Breast epithelium (tissue), 4 donors: ENCODE measurements at places on chromosomes 5 and 9.

GRCh38 chr5:137398154-137398553 lies 101.0 kb downstream of the SPOCK1 start:
- DNase-seq, result no peak

DNA sequence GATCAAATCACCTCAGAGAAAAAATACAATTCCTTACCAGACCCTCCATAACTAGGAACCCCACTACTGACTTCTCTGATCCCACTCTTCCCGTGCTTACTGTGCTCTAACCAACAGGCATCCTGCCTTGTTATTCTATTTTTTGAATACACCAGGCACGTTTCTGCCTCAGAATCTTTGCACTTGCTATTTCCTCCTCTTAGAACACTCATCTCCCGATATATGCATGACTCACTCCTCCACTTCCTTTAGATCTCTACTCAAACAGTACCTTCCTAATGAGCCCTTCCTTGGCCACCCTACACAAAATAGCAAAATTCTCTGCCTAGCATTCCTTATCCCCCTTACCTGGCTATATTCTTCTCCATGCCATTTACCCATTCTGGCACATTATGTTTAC lies 43.9 kb downstream of the MAPKAP1 start:
- no peak for DNase-seq

DNA sequence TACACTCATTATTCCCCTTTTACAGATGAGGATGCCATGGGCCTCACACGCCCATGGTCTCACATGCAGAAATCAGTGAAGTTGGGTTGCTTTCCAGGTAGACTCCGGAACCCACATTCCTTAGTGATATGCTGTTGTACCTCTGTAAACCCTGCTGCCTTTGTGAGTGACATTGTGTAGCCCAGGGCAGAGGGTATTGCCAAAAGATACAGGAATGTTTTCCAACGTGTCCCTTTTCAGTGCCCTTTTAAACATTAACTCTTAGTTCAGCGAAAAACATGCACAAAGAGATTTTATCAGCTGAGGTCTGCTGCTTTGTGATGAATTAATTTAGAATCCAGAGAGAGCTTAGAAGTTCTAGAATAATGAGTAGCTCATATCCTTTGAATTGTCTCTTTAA lies 38.3 kb upstream of the TRMT10B start:
- DNase-seq, result no peak

- DNase-seq, result no peak
These were observed 83.0 kb upstream of the GLIS3 start for GRCh38 chr9:4382722-4383317.

- no peak for DNase-seq
These were observed 25.4 kb upstream of the EXOC3 start for GRCh38 chr5:417301-418161.

- DNase-seq, result no peak
These were observed 3.7 kb downstream of the NSMF start for GRCh38 chr9:137455359-137455991.
